ENCODE measurements at places on chromosomes 13 and 19.
A peak's percentile ranks its signal among the peaks of the same experiment; 100 is the strongest.

DNA sequence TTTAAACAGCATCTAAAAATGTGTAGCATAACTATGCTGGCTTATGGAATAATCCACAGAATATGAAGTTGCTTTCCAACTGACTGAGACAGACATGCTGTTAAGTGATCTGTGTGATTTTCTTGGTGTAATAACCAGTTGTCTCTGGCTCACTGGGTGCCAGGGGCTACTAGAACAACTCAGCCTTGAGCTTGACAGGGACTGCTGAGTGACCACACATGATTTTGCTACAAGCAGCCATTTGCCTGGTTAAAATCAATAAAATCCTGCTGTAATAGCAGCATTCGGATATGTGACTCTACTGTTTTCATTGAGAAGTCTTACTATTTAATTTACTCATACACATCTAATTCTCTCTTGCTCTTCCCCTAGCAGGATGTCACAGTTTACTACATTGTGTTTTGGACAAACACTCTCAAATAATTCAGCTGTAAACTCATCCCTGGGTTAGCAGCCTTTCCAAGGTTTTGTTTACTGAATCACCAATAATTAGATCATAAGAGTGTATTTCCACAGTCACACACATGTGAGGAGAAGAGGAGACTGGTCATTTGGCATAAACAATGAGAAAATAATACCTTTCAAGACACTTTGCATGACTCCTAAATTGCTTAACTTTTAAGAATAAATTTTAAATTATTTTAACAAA lies 426.2 kb downstream of the PCDH9 start:
- no peak for DNase-seq

- DNase-seq = no peak
Observed at GRCh38 chr13:60178327-60178726, 14.6 kb upstream of the DIAPH3 start.

DNA sequence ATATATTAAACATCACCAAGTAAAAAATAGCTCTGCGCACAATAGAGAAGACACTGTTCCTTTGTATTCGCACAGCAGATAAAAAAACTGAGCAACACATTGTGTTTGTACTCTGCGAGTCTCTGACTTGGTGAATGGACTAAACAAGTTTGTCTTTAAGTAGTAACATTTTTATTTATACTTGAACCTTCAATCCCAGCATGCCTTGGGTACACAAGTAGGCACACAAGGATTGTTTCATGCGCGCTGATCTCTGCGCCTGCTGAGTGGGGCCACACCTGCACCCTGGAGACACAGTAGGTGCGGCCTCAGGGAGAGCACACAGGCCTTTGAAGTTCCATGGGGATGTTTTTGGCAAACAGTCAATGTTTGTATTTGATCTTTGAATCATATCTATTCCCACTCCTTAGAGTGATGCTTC lies 318.9 kb downstream of the MYO16 start:
- no peak for DNase-seq

DNA sequence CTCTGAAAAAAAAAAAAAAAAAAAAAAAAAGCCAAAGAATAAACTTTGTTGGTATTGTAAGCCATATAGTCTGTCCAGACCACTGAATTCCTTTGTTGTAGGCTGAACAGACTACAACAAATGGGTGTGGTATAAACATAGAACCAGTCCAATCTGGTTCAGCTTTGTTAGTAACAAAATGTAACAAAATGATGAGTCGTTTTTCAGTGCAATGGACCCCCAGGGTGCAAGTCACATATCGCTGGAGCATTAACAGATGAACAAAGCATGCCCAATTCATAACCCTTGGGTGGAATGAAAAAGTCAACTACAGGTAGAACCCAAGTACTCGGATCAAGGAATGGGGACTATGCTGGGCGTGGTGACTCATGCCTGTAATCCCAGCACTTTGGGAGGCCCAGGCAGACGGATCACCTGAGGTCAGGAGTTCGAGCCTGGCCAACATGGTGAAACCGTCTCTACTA lies 13.6 kb upstream of the FCHO1 start:
- no peak for DNase-seq

GRCh38 chr13:23723471-23723870 lies 153.3 kb downstream of the TNFRSF19 start:
- DNase-seq = no peak

DNA sequence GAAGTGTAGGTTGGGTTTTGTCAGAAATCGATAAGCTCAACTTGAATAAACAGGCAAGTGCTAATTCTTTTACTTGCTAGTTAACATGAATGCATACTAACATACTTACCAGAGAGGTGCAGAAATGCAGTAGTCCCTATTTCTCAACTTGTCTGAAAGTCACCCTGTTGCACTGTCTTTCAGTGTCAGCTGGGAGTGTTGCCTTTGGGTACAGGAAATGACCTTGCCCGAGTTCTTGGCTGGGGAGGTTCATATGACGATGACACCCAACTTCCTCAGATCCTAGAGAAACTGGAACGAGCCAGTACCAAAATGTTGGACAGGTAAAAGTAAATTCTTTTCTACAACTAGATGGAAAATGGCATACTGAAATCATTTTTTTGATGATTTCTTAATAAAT lies 103.5 kb upstream of the AKAP11 start:
- no peak for DNase-seq

DNA sequence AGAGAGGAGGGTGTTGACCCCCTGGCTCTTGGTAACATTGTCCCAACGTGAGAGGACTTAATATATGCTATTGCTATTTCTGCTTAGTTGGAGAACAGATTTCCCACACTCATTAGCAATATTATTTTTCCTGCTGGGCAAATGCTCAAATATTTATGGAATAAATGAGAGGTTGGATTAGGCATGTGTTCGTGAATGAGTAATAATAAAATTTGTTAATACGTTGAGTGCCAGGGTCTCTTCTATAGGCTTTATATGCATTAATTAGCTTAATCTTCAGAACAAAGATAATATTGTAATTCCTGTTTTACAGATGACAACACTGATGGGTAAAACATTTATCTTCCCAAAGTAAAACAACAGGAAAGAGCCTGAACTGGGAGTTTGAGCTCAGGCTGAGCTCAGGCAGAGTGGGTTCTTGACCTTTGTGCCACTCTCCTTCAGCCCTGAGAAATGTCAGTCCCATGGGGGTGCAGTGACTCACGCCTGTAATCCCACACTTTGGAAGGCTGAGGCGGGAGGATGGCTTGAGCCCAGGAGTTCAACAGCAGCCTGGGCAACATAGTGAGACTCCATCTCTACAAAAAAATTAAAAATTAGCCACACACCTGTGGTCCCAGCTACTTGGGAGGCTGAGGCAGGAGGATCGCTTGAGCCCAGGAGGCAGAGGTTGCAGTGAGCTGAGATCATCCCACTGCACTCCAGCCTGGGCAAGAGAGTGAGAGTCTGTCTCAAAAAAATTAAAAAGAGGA lies 1.2 kb downstream of the ZNF233 start:
- no peak for DNase-seq

- no peak for DNase-seq
Observed at GRCh38 chr19:18526316-18526715, 4.4 kb upstream of the ELL start.

- DNase-seq = no peak
Observed at GRCh38 chr13:30466358-30466714, 600 bp upstream of the HMGB1 start.

- no peak for DNase-seq
Observed at GRCh38 chr19:19774354-19775033, 41.6 kb upstream of the ZNF14 start.

GRCh38 chr19:48975947-48976847 lies 11.1 kb downstream of the FTL start:
- DNase-seq = peak; percentile 31

GRCh38 chr19:33450689-33451088 lies 70.9 kb downstream of the PEPD start:
- no peak for DNase-seq

GRCh38 chr19:45762870-45763631 lies 6.0 kb downstream of the SIX5 start:
- no peak for DNase-seq

DNA sequence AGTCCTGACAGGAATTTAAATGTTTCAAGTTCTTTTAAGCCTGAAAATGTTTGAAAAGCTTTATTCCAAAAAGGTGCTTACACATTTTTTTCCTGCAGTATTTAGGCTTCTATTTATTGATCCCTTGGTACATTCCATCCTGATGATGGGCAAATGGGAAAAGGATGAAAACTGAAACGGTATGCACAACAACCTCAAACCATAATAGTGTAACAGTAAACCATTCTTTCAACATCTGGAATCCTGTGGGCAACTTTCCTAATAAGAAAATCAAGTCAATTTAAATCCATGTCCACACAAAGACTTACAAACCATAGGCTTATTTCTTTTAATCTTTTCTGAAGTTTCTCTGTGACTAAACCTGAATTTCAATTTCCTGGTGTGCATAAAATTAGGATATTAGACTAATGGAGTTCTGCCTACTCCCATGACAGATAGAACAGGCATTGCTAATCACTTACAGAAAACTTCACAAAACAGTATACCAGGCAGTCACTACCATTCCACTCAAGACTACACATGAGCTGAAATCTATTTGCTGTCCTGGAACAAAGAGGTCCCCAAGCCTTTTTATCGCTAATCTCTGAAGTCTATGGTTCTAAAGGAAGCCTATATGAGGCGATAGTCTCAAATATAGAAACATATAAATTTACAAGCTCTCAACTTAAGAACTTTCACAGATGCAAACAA lies 103.3 kb downstream of the DLEU7 start:
- no peak for DNase-seq

GRCh38 chr19:11088506-11089253 lies 583 bp upstream of the LDLR start:
- DNase-seq = no peak

DNA sequence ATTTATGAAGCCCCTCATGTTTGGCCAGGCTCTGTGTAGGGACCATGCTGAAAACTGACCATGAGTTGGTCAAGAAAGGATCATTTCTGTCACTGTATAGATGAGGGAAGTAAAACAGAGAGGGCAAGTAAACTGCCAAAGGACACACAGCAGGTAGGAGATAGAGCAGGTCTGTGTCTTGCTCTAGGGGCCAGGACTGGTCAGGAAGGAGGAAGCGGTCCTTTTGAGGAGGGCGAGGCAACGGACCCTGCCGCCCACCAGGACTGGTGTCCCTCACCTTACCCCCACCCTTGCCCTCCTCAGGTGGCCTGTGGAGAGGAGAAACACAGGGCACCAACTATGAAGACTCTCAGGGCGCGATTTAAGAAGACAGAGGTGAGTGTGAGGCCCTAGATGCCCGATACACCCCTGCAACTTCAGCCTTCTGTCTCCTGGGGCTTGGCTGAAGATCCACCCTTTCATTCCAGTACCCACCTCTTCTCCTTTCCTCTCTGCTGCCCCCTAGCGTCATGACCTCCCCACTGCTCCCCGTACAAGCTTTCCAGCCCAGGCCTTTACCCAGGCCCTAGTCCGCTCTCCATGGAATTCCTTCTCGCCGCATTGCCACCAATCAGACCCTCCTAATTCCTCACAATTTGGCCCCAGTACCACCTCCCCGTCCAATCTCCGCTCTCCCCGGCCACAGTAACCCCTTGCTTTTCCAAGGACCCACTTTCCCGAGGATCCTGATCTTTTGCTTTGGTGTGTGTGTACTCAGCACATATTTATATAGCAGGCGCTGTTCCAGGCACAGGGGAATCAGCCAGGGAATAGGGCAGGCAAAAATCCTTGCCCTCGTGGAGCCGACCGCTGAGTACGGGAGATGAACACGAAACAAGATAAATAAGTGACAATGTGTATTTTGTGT lies 3.9 kb downstream of the ANKRD24 start:
- peak; percentile 85 for DNase-seq

DNA sequence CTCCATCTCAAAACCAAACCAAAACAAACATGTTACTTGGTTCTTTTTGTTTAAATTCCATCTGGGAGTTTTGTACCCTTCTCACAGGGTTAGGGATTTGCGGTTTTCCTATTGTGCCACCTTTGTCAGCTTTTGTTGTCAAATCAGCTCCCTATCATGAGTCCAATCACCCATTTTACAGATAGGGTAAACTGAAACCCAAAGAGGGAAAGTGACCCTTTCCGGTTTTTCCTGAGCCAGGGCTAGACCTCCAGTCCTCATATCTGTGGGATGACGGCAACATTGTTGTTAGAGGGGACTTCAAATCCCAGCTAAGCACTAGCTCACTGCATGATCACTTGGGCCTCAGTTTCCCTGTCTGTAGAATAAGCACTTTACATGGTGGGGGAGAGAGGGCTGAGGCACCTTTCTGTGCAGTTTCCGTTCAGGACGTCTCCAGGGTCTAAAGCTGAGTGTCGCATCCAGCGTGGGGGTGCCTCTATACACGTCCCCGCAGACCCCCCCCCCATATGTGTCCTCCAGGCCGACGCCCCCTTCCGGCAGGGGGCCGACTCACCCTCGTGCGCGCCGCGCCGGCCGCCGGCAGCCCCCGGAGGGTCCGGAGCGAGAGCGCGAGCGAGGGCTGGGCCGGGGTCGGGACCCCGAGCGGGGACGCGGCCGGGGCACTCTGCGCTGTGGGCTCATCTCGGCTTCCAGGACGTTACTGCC lies 3.9 kb downstream of the CCDC194 start:
- DNase-seq = no peak

Measured in hematopoietic multipotent progenitor cell treated with erythropoietin and hydrocortisone succinate and interleukin-3 and kit ligand, for 17 days (in vitro differentiated cells).